ENCODE measurements at places on chromosomes 7 and 10.

DNA sequence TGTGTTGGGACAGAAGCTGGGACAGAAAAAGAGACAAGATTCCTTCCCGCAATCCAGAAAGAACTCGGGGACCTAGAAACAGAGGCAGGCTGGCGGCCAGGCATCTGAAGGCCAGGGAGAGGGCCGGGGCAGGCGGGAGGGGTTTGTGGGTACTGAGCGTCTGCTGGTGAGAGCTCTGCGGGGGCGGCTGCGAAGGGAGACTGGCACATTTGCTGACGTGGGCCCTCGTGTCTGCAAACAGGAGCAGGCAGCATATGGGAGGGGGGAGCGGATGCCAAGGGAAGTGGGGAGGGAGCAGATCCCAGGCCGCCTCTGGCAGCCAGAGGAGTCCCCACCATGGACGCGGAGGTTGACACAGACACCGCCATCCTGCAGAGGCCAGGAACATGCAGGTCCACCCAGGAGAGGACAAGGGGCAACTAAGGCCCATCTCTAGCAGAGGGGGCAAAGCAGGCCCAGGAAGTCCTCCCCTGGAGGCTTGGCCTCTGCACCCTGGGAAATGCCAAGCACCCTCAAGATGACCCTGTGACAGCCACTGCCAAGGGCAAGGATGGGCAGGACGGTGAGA is 32.2 kb downstream of the KCNH2 start:
- DNase-seq: no peak

DNA sequence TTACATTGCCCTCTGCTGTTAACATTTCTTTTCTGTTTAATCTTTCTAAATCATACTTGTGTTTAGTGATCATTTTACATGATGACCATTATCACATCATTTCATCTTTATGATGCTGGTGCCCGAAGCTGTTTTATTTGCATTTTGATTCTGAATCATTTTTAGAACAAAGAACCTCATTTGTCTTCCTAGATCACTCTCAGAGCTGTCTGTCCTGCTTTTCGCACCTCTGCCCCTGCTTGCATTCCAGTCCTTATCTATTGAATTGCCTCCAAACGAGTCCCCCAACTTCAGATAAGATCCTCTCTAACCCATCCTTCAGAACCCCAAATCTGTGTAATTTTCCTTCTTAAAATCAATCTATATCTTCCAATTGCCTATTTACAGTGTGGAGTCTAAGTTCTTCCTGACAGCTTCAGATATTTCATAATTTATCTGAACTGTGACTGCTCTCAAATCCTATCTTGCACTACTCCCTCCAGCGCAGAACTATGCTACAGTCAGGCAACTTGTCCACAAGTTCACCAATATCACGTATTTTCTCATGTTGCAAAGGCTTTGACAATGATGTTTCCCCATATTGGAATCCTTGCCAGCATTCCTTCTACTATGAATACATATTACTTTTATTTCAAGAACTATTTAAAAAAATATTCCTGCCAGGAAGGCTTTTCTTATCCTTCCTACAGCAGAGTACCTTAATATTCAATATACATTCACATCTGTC is 346.5 kb upstream of the CACNA2D1 start:
- DNase-seq: no peak

DNA sequence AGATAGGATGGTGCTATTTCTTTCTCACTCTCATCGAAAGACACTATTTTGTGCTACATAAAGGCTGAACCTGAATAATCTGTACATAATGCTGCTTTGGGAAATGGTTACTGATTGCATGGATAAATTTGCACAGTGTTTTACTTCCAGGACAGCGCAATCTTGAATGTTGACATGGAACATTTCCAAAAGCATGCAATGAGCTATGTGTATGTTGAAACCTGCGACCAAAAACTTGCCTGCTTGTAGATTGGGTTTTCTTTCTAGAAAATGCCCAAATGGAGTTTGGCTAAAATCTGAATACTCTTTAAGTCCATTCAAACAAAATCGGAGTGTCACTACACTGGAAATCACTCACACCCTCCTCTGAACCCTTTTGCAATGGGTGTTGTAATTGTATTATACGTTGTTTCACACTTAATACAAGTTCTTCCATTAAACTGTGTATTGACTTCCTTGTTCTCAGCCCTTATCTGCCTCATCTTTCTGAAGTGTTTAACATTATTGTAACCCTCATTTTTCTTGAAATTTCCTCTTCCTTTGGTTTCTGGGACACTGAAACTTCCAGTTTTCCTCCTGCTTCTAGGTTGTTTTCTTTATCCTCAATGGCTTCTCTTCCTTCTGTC is 73.7 kb upstream of the CAPZA2 start:
- DNase-seq: no peak

DNA sequence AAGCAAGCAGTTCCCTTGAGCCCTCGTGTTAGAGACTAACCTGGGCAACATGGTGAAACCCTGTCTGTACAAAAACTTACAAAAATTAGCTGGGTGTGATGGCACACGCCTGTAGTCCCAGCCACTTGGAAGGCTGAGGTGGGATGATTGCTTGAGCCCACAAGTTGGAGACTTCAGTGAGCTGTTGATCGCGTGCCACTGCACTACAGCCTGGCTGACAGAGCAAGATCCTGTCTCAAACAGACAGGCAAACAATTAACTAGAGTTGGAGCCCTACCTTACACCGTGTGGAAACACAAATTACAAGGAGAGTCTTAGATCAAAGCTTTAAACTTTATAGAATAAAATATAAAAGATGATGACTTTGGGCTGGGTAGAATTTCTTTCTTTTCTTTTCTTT is 219.5 kb downstream of the CUX1 start:
- DNase-seq: no peak

- DNase-seq: no peak
Observed at GRCh38 chr7:152869677-152870051, 110.1 kb downstream of the ACTR3B start.

- no peak for DNase-seq
Observed at GRCh38 chr10:60848126-60848525, 69.8 kb downstream of the CDK1 start.

DNA sequence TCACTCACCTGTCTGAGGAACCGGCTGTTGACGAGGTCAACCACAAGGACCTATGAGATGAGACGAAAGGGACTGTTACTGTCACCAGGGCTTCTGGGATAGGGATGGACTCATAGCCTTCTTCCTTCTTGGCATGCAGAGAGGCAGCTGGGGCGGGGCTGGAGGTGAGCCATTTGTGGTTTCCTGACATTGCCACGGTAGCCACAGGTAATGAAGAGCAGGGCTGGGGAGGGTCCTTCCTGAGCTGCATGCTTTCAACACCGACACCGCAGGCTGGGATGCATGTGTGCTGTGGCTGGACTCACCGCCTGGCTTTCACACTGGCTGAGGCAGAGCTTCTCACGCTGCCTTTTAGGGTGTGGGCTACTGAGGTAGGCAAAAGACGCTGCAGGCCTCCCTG is 46.4 kb upstream of the MKRN1 start:
- no peak for DNase-seq

- DNase-seq: no peak
Observed at GRCh38 chr10:50426485-50426884, 175.2 kb upstream of the ASAH2 start.

DNA sequence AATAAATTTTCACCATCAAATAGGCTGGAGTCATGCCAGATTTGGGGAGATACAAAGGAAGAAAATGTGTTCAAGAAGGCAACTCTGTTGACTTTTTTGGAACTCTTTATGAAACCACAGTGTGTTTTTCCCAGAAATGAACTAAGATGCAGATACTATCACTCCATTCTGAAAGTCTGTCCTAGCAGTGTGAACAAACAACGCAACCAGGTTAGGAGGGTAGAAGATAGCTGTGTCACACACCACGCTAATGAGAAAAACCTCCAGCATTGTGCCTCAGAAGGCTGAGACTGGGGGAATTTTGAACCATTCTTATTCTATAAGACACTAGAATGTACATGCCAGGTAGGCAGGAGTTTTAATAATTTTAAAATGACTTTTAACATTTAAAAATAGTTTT is 15.9 kb upstream of the ATP6V0A4 start:
- DNase-seq: no peak

DNA sequence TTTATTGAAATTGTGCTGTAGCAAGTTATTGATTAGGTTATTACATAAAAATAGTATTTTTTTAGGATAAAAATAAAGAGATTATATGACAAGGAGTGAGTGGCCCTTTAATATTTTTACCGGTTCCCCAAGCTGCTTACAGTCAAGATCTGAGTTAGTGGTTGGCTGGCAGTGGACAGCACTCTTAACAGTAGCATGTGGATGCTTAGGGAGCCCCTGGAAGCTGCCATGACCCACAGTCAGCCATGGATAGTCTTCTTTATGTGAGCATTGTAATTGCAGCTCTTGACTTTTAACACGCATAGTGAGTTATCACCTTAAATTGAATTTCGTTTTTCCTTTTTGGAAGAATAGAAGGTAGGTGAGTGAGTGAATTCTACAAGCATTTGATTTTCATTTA is 22.1 kb downstream of the RAB18 start:
- no peak for DNase-seq

GRCh38 chr10:8159341-8160165 is 105.1 kb downstream of the GATA3 start:
- DNase-seq: no peak

- no peak for DNase-seq
Observed at GRCh38 chr10:98878921-98879320, 356.7 kb downstream of the HPSE2 start.
